Neural progenitor cell (in vitro differentiated cells): ENCODE measurements at places on chromosomes 4 and X.

DNA sequence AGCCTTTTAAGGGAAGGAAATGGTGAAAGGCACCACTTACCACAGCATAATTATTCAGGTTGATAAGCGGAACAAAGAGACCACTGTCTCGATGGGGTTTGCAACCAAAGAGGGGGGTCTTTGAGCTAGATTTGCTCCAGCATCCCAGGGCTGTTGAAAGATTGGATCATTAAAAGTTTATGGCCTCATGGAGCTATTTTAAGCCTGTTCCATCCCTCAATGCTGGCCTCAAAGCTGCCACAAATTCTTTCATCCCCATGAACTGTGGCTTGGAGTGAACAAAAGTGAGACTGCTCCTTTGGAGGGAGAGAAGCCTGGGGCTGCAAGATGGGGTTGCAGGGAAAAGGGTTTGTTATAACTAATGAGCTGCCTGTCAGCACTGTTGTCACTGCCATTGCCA, 209.8 kb downstream of the RTL9 start:
- H3K27me3 ChIP-seq, result no peaks in the 10 kb centered on the region
- DNase-seq, result no peak
- no peak overlapping the region for H3K4me3 ChIP-seq

DNA sequence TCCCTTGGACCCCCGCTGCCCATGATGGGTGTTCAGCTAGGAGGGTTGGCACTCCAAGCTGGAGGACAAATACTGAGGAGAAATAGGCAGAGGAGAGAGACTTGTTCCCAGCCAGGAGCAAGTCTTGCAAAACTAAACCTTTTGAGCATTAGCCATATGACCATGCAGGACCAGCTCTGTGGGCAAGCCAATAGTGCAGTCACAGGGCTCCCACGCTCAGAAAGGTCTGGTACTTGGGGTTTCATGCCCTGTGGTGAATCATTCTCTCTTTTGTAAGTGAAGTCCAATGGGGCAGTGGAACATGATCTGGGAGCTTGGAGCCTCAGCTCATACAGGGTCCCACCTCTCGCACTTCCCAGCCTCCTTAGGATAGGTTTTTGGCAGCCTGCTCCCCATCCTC, 300.9 kb downstream of the BCOR start:
- H3K4me1 ChIP-seq, result peaks cover 28% of the 10 kb centered on the region
- H3K27ac ChIP-seq, result no peak overlapping the region
- no peak overlapping the region for H3K4me3 ChIP-seq
- no peaks in the 10 kb centered on the region for H3K36me3 ChIP-seq
- no peaks in the 10 kb centered on the region for H3K27me3 ChIP-seq
- no peak for DNase-seq

DNA sequence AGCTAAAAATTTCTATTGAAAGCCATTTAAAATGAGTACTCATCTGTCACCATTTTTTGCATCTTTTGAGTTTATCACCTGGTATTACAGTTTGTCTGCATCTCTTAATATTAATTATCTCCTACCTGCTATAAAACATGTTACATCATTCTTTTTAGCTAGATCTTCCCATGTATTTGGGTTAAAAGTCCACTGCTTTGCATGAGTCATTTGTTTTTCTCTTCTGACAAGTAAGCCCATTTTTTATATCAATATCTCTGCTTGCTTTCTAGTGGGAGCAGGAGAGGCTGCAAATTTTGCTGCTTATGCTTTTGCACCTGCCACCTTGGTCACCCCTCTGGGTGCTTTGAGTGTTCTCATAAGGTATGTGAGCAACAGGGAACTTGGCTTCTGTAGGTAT, 16.1 kb downstream of the NIPAL1 start:
- H3K27ac ChIP-seq, result no peak overlapping the region
- H3K36me3 ChIP-seq, result no peaks in the 10 kb centered on the region
- H3K4me3 ChIP-seq, result no peak overlapping the region
- H3K27me3 ChIP-seq, result no peaks in the 10 kb centered on the region
- DNase-seq, result no peak
- peaks cover 21% of the 10 kb centered on the region for H3K4me1 ChIP-seq

DNA sequence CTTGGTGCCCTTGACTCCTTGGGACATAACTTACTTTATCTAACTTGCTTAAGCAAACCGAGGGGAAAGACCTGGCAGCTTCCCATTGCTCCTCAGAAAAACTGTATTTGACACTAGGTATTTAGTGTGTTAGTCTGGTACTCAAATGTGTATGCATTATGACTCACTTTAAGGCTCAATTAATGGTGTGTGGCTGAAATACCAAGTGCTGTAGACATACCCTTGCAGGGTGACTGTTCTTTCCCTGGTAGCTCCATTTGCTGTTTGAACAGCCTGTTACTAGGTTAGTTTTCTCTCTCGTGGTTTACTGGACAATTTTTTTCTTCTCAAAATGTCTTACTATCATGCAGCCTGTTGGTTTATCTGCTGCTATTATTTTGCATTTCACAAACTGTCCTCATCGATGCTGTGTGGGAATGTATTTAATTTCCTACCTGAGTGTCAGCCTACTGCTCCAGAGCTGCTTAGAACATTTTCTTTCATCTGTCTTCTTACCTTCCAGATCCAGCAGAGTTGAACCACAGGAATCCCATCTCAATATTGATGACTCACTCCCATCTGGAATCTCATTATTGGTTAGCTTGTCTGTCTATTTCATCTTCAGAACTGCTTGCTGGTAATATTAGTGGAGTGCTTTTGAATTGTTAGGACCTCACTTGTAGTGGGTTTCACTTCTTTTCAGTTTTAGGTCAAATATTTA, 158.0 kb upstream of the FAT1 start:
- no peaks in the 10 kb centered on the region for H3K27me3 ChIP-seq
- no peaks in the 10 kb centered on the region for H3K4me1 ChIP-seq
- H3K4me3 ChIP-seq, result no peak overlapping the region
- no peaks in the 10 kb centered on the region for H3K36me3 ChIP-seq
- no peak for DNase-seq

DNA sequence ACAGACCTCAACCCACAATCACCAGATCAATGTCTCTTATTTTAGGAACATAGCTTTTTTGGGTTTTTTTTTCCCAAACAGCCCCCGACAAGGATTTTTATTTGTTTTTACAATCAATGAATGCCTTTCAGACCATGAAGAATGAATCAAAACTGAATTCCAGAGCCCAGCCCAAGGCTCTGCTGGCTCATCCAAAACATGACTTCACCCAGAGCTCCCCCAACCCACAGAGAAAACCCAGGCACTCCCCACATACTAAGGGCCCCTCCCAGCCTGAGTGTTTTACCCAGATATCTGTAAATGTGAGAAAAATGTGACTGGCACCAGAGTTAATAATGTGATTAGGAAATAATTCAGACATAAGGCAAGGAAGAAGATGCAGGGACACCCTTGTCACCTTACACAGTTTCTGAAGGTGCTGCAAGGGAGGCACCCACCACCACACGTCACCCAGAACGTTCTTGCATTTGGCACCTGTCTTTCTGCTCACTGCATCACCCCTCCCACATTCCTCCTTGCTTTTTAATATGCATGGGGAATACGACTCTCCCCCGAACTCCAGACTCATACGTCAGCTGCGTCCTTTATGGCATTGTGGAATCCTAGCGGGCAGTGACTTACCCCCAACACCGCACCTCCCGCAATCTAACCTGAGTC, 47.8 kb upstream of the C4orf50 start:
- no peak overlapping the region for H3K4me3 ChIP-seq
- H3K27me3 ChIP-seq, result no peaks in the 10 kb centered on the region
- DNase-seq, result no peak
- no peaks in the 10 kb centered on the region for H3K36me3 ChIP-seq

- H3K27ac ChIP-seq, result no peak overlapping the region
- no peak overlapping the region for H3K4me3 ChIP-seq
- peak; percentile 50 for DNase-seq
- H3K4me1 ChIP-seq, result no peaks in the 10 kb centered on the region
Observed at GRCh38 chr4:154349829-154350228, 141.8 kb downstream of the DCHS2 start.

- H3K4me3 ChIP-seq, result no peak overlapping the region
- no peak for DNase-seq
- H3K27me3 ChIP-seq, result no peaks in the 10 kb centered on the region
Observed at GRCh38 chr4:141569141-141569540, 67.2 kb upstream of the IL15 start.

GRCh38 chrX:17859609-17860178, 1.4 kb downstream of the RAI2 start:
- no peak overlapping the region for H3K27ac ChIP-seq
- peak overlapping the region; percentile 58 for H3K4me3 ChIP-seq
- peak; percentile 16 for DNase-seq

DNA sequence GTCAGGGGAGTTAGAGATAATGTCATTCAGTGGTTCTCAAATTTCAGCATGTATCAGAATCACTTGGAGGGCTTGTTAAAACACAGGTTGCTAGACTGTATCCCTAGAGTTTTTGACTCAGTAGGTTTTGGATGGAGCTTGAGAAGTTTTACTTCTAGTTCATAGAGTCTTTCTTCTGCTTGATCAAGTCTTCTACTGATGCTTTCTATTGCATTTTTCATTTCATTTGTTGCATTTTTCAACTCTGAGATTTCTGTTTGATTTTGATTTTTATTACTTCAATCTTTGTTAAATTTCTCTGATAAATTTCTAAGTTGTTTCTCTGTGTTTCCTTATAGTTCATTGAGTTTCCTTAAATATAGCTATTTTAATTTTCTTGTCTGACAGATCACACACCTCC, 361.4 kb downstream of the RAPGEF2 start:
- no peak for DNase-seq
- no peaks in the 10 kb centered on the region for H3K36me3 ChIP-seq
- H3K27ac ChIP-seq, result no peak overlapping the region
- H3K4me1 ChIP-seq, result no peaks in the 10 kb centered on the region
- H3K27me3 ChIP-seq, result no peaks in the 10 kb centered on the region

GRCh38 chr4:87092389-87093141, 127.9 kb downstream of the KLHL8 start:
- no peak for DNase-seq
- no peak overlapping the region for H3K4me3 ChIP-seq
- H3K27me3 ChIP-seq, result no peaks in the 10 kb centered on the region
- H3K4me1 ChIP-seq, result peaks cover 9% of the 10 kb centered on the region

GRCh38 chr4:1759818-1760223, 33.3 kb upstream of the FGFR3 start:
- H3K4me1 ChIP-seq, result peaks cover 24% of the 10 kb centered on the region
- DNase-seq, result no peak
- H3K4me3 ChIP-seq, result no peak overlapping the region
- H3K27me3 ChIP-seq, result peaks cover 26% of the 10 kb centered on the region
- H3K36me3 ChIP-seq, result no peaks in the 10 kb centered on the region
- H3K27ac ChIP-seq, result no peak overlapping the region
